ENCODE measurements at places on chromosomes 1 and 21.

DNA sequence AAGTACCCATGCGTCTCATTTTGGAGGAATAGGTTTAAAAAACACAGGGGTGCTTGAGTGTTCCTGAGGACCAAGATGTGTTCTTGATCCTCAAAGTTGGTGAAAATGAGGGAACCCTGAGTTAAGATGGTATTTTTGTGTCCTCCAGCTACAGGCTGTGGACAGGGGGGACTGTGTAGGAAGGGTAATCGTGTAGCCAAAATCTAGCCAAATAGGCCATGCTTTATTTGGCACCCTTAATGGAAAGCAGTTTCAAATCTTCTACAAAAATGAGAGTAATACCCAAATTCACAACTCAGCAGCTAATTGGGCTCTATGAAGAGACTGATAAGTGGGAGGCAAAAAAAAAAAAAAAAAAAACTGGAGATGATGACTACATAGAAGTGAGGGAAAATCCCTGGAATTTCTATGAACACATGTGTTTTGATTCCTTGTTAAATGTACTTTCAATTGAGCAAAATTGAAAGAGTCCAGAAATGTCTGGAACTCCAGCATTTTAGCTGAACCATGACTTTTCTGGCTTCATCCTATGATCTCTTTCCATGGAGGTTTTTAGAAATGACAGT, 470 bp downstream of the HSD11B1 start:
- no peak for DNase-seq

GRCh38 chr1:177913762-177914540, 55.9 kb downstream of the SEC16B start:
- DNase-seq = no peak

DNA sequence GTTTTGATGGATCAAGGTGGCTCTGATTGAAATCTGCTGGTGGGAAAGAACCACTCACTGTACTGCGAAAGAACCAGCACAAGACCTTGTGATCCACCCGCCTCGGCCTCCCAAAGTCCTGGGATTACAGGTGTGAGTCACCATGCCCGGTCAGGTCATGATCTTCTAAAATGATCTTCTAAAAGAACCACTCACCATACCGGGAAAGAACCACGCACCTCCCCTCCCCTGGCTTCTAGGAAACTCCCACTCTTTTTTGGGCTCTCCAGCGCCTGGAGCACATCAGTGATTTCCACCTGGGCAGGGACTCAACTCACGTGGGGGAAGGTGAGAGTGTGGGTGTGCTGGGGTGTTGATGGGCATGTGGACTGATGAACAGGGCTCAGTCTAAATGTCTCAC, 7.9 kb upstream of the RAB7B start:
- no peak for DNase-seq

- no peak for DNase-seq
These were observed 237.0 kb downstream of the PTPRU start for GRCh38 chr1:29473161-29473855.

- DNase-seq = peak; percentile 50
These were observed 65.1 kb upstream of the ID3 start for GRCh38 chr1:23624440-23624839.

GRCh38 chr1:150928286-150928685, 2.1 kb downstream of the SETDB1 start:
- no peak for DNase-seq

GRCh38 chr1:31510304-31510703, 66.0 kb upstream of the TINAGL1 start:
- DNase-seq = no peak

DNA sequence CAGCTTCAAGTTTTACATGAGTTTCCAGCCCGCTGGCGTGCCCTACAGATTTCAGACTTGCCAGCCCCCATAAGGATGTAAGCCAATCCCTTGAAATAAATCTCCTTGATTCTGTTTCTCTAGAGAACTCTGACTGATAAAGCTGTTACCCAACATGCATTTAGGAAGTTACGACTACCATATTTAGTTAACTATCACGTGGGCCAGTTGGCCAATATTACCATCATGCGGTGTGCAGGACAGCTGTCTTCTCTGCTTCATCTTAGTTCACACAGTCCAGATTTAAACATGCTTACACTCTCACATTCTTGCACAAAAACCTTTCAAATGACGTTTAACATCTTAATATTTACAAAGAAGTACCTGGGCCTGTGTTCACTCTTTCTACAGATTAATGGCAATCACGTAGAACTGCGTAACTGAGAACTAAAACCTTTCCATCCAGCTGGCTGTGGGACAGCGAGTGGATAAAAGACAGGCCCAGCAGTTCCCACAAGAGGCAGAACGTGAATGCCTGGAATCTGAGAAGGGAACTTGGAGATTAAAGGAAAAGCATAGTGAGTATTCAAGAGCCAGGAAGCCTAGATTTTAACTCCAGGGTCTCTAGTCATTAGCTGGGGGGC, 20.8 kb downstream of the FAM177B start:
- DNase-seq = no peak

- DNase-seq = no peak
These were observed 894 bp downstream of the TCEA3 start for GRCh38 chr1:23423415-23424292.

- DNase-seq = peak; percentile 17
These were observed 19.9 kb upstream of the SRSF4 start for GRCh38 chr1:29201595-29202051.

DNA sequence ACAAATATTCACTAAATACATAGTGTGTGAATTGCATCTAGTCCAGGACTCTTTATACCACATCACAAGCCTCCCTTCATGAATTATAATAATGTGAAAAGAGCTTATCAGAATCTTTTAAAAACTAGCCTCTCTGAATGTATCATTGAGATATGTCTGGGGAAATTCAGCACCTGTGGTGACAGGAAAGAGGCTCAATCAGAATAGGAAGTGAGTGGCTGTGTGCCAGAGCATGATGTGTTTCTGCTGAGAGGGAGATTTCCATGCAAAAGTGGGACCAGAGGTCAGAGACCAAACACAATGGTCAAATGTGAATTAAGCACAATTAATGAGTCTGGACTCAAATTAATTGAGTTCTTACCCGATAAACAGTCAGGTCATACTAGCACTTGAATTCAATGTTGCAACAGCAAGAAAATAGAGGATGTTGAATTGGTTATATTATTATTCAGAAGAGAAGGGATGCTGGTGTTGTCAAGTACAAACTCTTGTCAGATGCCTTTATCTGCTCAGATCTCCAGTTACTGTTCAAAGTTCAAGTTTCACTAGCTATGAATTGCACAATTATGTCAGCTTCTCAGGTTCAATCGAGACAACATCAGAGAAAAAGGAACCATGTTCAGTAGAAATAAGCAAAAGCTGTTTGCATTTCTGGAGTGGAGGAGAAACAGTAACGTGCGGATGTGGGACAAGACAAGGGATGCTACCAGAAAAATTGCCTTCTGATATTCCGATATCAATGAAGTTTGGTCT, 226.2 kb downstream of the ZNF326 start:
- DNase-seq = no peak

- DNase-seq = no peak
These were observed 1.3 kb downstream of the TINAGL1 start for GRCh38 chr1:31577515-31578192.

DNA sequence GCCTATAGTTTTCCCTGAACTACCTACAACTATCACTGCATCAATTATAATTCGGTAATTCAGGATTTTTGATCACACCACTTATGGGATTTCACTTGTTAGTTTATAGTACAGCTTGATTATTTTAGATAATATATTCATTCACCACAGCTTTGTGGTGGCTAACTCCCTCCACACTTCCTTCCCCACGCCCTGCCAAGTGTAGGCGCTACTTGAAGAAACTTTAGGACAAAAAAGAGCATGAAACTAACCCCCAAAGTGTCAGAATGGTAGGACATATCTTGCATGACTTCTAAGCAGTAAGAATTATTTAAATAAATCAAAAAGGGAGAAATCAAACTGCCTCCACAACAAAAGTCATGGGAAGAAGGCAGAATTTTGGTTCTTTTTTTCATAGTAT, 70.1 kb downstream of the LHX9 start:
- DNase-seq = no peak

- DNase-seq = no peak
These were observed 16.4 kb downstream of the INPP5B start for GRCh38 chr1:37930246-37931101.

- DNase-seq = no peak
These were observed 25.0 kb downstream of the RGS7 start for GRCh38 chr1:241332037-241332409.

DNA sequence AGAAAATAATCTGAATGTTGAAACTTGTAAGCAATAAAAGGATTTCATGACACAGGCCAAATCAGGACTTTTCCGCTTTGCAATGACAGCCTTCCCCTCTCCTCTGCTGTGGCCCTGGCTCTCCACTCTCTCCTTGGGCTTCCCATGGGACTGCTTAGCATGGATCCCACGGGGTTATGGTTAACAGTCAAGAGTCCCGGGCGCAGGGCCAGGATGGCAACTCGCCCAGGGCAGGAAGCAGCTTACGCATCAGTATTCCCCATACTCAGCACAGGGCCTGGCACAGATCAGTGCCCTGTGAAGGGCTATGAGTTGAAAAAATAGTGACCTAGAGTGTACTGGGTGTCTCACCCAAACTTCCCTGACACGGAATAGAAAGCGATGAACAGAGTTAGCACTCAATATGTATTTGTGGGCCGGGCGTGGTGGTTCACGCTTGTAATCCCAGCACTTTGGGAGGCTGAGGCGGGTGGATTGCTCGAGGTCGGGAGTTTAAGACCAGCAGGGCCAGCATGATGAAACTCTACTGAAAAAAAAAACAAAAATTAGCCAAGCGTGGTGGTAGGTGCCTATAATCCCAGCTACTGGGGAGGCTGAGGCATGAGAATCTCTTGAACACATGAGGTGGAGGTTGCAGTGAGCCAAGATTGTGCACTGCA, 29.1 kb upstream of the GRHL3 start:
- no peak for DNase-seq

GRCh38 chr1:173870252-173871075, 2.3 kb downstream of the ZBTB37 start:
- no peak for DNase-seq

DNA sequence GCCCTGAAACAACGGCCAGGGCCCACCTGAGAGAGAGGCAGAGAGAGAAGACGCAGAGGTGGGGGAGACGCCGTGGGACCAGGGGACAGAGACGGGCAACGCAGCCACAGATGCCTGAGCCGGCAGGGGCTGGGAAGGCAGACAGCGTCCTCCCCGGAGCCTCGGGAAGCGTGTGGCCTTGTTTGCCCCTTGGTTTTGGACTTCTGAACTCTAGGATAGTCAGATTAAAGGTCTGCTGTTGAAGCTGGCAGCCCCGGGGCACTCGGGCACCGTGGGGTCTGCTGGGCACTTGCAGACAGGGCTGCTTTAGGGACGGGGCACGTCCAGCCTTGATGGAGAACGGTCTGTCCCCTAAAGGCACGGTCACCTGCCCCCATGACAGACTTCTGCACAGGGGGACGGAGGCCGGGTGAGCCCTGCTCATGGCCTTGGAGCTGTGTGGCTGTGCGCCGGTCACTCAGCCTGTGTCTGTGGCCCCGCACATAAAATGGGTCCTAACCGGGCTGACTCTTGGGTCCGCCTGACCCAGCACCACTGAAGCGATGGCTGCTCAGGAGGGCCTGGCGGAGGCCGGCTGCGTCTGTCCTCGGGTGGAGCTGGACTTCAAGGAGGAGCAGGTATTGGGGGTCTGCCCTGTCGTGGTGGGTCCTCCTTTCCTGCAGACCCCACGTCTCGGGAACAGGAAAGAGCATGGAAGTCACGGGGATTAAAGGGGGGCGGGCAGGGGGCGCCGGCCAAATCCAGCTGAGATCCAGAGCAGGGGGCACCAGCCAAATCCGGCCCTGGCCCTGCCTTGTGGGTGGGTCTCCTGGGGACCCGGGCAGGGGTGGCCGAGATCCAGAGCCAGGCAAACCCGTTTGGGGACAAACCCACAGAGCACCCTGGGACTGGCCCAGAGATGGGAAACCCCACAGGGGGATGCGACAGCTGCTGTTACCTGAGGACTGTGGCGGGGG, 9.6 kb upstream of the RNF223 start:
- no peak for DNase-seq

DNA sequence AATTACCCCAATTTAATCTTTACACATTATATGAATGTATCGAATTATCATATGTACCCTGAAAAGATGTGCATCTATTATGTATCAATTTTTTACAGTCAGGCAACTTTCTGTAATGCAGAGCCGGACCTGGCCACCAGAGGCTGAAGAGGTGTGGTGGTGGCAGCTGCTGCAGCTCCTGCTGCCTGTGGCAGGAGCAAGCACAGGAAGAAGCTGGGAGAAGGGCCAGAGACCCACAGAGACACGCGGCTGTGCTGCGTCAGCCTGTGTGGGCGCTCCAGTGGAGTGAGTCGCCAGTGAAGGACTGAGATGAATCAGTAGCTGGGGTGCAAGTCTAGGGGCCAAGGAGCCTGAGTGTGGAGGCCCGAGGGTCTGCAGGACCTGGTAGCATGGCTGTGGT, 74.3 kb upstream of the COG2 start:
- peak; percentile 7 for DNase-seq

GRCh38 chr1:193494368-193494767, 308.0 kb upstream of the B3GALT2 start:
- DNase-seq = no peak

DNA sequence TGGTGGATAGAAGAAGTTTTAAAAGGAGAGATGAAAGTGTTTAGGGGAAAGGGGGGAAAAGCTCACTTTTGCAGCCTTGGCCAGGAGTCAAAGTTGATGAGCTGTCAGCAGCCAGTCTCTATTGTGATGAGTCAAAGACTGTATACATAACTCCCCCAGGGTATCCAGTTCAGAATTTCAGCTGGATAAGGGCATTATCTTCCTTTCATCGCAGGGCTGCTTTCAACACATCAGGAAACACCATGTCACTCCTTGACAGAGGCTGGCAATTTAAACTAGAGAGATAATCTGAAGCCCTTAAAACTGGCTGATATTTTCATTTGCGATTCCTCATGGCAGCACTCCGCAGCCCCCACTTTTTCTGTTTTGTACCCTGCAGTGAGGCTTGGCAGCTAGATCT, 328.5 kb downstream of the TBX15 start:
- no peak for DNase-seq

- no peak for DNase-seq
These were observed 51.5 kb upstream of the RAVER2 start for GRCh38 chr1:64693406-64693805.
